Stimulated activated naive B cell treated with anti-CD40 and anti-IgM and Interleukin-4, amounts not matched to agents 10 μg/mL and 1 μg/mL and 100 μg/mL, for 72 hours (primary cell): ENCODE measurements at places on chromosomes 7 and 10.

- DNase-seq: peak; percentile 32
These were observed 57.0 kb downstream of the CDC123 start for GRCh38 chr10:12252882-12253546.

GRCh38 chr10:102712089-102712488, 2.1 kb downstream of the ARL3 start:
- no peak for DNase-seq

DNA sequence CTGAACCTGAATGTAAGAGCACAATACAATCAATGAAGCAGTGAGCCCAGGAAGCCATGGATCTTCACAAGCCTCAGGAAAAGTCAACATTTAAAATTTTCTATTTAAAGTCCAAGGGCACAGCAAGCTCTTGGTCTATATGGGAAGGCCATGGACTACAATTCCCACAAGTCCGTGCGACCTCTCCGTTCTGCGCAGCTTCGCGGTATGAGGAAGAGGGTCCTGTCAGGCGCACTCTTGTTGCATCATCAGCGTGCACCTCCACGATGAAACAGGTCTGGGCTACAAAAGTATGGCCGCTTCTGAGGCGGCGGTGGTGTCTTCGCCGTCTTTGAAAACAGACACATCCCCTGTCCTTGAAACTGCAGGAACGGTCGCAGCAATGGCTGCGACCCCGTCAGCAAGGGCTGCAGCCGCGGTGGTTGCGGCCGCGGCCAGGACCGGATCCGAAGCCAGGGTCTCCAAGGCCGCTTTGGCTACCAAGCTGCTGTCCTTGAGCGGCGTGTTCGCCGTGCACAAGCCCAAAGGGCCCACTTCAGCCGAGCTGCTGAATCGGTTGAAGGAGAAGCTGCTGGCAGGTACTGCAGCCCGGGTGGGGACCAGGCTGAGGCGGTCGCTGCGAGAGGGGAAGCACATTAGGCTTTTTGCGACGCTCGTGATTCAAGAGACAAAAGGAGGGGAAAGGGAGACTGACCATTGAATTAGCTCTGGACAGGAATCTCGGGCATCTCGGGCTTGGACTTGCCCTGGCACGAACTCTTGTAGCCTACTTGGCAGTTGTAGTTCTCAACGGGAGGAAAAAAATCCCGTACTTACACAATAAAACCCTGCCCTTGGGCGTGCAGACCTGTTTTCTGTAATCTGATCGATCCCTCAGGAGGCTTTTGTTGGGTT, at the start of gene TRUB1:
TSS of gene TRUB1 (plus strand) at position 234 of the 894 bp plus-strand sequence. CDS start at position 293, 59 bp downstream.
- DNase-seq: peak; percentile 82

DNA sequence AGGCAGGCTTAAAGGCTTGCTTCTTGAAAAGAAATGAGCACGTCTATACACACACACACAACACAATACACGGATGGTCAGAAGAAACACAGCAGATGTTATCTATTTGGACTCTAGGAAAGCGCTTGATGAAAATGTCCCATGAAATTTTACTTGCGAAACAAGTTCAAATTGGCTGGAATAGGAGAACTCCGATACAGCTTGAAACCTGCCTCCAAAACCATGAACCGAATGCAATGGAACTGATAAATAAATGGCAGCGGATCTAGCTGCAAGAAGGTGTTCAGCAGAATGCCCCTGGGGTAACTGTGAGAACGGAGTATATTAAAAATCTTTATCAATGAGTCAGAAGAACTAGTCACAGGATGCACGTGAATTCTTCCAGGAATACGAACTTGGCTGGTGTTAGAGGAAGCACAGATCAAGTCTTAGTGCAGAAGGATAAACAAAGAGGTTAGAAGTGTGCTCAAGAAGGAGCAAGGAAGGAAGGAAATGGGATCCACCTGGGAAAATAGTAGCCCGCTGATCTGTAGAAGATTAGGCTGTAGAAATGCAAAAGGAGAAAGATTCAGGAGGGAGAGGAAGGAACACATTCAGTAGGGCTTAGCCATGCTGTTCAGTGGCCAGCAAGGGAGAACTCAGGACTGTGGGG, 142.0 kb upstream of the PRKCQ start:
- no peak for DNase-seq

GRCh38 chr7:80881351-80881900, 37.4 kb downstream of the SEMA3C start:
- DNase-seq: no peak
